ENCODE measurements at places on chromosomes 4 and X.
A peak's percentile ranks its signal among the peaks of the same experiment; 100 is the strongest.

- DNase-seq = peak; percentile 82
Observed at GRCh38 chr4:151324752-151325110, 674 bp downstream of the SH3D19 start.

DNA sequence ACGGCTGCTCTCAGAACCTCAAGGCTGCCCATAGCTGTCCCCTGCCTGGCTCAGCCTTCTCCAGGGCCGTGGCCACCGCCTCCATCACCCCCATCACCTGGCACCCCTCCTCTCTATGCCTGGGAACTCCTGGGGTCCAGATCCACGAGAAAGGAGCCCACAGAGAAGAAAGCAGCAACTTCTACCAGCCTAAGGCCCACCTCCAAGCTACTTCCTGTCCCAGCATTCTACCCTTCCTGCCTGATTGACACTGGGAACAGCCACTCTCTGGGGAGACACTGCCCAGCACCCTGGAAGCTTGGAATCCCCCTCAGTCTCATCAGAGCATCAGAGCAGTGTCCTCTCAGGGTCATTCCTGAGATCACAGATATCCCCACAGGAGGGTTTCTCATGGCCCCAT is 36.9 kb upstream of the PROM1 start:
- DNase-seq = peak; percentile 41

DNA sequence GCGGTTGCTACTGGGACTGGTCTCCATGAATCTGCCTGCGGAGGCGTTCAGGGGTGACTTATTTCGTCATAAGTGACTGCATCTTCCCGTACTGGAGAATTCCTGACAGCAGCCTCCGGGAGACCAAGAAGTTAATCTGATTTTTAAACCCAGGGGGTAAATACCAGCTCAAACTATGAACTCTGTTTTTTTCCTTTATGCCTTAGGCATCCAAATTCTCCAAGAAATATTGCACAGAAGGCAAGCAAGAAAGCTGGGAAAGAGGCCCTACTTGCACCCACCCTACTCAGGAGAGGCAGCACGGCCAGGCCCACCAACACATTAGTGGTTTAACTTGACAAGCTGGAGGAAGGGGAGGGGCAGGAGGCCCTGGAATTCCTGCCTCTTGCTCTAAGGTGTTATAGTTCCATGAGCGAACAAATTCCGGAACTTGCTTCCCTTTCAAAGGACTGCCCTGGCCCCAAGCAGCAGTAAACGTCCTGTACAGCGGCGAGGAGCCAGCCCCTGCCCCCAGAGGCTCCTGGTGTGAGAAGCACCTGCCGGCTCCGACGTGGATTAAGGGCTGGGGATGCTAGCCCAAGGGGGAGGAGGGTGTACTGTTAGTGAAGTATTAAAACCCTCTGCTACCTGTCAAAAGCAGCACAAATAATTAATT is 177.2 kb downstream of the AFAP1 start:
- DNase-seq = no peak

- no peak for DNase-seq
Observed at GRCh38 chrX:74890676-74891430, 34.4 kb downstream of the NEXMIF start.

GRCh38 chr4:79013756-79014155 is 74.5 kb upstream of the PAQR3 start:
- no peak for DNase-seq

- DNase-seq = peak; percentile 38
Observed at GRCh38 chr4:6331018-6331417, 61.4 kb downstream of the WFS1 start.

GRCh38 chr4:212438-213188 is 88.3 kb downstream of the ZNF718 start:
- peak; percentile 86 for DNase-seq

- peak; percentile 59 for DNase-seq
Observed at GRCh38 chr4:105191621-105192210, 45.0 kb downstream of the TET2 start.

DNA sequence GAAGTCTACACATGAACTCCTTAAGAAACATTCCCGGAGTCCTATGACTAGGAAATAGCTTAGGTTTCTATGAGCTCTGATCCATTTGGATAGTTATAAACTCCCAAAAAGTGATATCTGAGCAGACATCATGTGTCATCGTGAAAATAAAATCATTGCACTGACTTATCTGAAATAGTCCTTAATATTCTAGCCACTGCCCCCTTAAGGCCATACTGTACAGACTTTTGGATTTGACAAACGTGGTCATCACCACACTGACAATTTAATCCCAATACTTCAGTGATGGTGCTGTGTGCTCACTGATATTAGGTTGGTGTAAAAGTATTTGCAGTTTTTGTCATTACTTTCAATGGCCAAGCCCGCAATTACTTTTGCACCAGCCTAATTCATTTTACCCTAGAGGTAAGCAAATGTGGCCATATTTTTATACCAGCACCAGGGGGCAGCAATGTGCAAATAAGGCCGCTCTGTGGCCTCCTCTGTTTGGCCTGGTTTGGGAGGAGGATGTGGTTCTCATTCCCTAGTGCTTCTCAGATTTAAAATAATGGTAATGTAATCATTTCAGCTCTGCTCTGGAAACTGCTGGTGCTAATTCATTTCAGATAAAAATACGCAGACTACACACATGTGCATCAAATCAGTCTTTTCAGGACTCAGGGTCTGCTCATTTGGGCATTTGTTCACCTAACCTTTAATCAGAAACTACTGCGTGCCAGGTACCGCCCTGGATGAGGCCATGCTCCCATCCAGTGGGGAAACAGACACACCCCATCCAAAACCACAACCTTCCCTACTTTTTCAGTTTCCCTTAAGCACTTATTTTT is 196.4 kb upstream of the C1QTNF7 start:
- peak; percentile 87 for DNase-seq

GRCh38 chr4:61909031-61909430 is 708.9 kb downstream of the ADGRL3 start:
- DNase-seq = no peak

DNA sequence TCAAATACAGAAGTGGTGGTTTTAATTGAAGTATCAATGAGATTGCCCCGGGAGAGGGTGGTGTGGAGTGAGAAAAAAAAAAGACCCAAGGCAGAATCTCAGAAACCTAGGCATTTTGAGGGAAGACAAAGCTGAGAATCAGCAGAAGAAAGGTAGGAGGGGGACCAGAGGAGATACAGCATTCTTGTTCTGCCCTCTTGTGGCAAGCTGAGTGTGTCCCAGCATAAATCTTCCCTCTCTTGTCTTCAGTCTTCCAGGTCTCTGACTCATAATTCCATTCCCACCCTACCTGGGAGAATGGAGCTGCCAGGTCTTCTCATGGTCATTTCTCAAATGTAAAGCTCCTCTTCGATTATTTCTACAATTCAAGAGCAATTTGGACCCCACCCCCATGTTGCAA is 32.7 kb upstream of the MAGED1 start:
- DNase-seq = peak; percentile 37

- peak; percentile 3 for DNase-seq
Observed at GRCh38 chrX:24858004-24858746, 157.6 kb downstream of the ARX start.

- DNase-seq = peak; percentile 52
Observed at GRCh38 chr4:139223682-139224317, 46.8 kb upstream of the ELF2 start.

DNA sequence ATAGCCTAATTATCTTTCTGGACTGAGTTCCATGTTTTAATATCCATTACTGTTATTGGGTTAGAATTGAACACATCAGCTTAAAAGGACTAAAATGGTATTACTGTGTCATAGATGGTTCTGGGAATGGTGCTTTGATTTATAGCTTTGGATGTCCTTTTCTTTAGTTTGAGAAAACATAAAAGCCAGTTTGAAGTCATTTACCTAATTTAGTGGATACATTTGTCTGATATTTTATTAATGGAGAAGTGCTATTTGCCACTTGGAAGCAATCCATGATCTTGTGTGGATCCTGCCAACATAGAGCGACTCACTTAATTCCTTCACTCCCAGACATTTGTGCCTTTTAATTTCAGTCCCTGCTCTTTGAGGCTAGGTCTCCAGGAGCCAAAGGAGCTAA is 212.4 kb upstream of the PACRGL start:
- DNase-seq = peak; percentile 17

GRCh38 chr4:11009281-11009680 is 324.7 kb upstream of the CLNK start:
- DNase-seq = no peak

GRCh38 chr4:72568959-72569718 is at the start of gene ADAMTS3:
Gene ADAMTS3, minus strand, starts transcription at chr4:72569221. Its CDS starts 459 bp downstream, at chr4:72568762.
- peak; percentile 65 for DNase-seq

DNA sequence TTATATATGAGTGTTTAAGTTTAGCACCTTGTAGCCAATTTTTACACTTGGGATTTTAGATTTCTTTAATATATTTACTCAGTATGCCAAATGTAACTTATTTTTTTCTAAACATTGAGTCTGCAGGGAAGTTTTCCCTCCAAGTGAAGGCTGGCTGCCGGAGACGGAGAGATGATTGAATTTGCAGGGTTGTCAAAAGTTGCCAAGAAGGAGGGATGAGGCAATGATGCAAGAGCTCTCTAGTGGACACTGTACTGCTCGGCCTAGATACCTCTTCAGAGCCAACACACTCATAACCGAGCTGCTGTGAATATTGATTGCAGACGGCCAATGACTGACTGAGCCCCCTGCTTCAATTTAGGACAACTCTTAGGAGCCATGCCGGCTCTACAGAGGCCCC is 318.6 kb upstream of the CASK start:
- no peak for DNase-seq

GRCh38 chrX:65671286-65671685 is 3.8 kb downstream of the MSN start:
- no peak for DNase-seq

- peak; percentile 41 for DNase-seq
Observed at GRCh38 chrX:107826238-107827029, 768 bp downstream of the MID2 start.

DNA sequence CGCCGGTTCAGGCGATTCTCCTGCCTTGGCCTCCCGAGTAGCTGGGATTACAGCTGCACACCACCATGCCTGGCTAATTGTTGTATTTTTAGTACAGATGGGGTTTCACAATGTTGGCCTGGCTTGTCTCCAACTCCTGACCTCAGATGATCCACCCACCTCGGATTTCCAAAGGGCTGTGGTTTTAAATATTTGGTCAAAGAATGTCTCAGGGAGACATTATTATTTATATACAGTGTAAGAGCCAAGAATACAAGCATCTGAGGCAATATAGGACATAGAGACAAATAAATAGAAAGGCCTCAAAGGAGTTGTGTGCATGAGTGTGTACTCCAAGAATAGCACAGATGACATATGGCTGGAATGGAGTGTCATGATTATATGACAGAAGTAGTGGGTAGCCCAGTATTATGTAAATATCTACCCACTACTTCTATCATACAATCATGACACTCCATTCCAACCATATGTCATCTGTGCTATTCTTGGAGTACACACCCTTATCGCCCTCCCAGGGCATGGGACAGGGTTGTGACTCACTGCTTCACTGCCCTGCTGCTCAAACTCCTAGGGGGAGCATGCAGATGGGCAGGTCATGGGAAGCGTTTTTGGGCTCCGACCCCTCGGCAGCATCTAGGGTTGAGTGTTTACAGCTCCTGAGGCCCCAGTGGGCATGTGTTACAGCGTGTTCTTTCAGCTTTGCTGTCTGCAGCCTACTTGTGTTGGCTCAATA is 1649.8 kb upstream of the PCDH10 start:
- DNase-seq = peak; percentile 58

GRCh38 chrX:2552621-2553201 is 51.9 kb upstream of the DHRSX start:
- peak; percentile 24 for DNase-seq

DNA sequence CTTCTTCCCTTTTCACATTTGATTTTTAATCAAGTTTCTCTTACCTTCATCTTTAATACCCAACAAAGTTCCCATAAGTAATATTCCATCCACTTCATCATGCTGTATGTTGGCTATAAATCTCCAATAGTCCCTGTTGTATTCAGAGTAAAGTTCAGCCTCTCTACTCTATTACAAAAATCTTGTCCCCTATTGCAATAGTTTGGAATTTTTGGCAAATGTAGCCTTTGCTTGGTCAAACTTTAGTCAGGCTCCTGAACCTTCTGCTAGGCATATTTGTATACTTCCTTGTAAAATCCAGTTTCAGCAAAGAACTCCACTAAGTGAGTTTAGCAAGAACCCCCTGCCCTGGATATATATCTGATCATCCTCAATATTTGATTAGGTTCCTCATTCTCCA is 54.0 kb upstream of the PACRGL start:
- no peak for DNase-seq

Data from ELR (cell line).